ENCODE measurements at places on chromosomes 12 and 14. TPM values are rescaled to one million over a fixed set of nuclear protein-coding genes. Genes with fewer than 3 reads are reported as not detected.

Gene GPR162
- total RNA-seq = 12.0 TPM

Gene TAS2R43
- total RNA-seq = 0.86 TPM

Gene PRIMA1
- total RNA-seq = not detected

DNA sequence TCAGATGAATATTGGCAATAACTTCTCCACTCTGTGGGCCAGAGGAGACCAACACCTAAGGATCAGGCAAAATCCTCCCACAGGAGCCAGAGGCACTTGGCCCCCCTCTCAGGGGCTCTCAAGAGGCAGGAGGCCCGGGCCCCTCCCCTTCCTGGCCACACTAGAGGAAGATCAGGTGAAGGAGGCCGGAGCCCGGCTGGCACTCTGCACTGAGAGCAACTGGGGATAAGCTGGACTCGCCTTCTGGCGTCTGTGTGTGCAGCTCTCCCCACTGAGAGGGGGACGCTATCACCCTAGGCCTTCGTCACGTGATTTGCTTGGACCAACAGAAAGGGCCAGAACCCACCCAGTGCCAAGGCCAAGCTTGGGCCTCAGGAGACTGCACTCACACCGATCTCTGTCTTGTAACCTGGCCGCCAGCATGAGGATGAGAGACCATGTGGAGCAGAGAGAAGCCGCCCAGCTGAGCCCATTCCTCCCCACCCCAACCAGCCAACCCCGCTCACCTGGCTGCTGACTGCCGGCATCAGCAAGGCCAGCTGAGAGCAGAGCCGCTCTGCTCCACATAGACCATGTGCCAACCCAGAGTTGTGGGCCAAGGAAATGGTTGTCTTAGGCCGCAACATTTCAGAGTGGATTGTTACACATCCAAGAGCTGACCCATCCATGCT is 64.0 kb downstream of the NOC4L start:
- no peak for DNase-seq

GRCh38 chr14:23443411-23443812 is 8.0 kb upstream of the MYH7 start:
- peak; percentile 75 for DNase-seq

DNA sequence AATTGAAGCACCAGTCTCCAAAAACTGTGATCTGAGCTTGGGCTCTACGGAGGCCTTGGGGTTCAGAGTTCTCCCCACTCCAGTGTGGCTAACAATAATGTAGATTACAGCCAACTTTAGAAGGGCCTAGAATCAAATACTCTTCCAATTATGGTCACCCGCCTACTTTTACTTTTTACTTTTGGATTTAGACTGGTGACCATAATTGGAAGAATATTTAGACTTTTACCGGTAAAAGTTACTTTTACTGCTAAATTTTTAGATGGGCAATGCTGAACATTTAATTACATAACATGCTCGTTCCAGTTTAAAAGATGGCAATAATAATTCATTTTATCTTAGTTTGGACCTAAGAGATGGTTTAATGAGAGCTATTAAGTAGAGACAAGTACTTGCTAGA is 39.2 kb downstream of the PPTC7 start:
- no peak for DNase-seq

DNA sequence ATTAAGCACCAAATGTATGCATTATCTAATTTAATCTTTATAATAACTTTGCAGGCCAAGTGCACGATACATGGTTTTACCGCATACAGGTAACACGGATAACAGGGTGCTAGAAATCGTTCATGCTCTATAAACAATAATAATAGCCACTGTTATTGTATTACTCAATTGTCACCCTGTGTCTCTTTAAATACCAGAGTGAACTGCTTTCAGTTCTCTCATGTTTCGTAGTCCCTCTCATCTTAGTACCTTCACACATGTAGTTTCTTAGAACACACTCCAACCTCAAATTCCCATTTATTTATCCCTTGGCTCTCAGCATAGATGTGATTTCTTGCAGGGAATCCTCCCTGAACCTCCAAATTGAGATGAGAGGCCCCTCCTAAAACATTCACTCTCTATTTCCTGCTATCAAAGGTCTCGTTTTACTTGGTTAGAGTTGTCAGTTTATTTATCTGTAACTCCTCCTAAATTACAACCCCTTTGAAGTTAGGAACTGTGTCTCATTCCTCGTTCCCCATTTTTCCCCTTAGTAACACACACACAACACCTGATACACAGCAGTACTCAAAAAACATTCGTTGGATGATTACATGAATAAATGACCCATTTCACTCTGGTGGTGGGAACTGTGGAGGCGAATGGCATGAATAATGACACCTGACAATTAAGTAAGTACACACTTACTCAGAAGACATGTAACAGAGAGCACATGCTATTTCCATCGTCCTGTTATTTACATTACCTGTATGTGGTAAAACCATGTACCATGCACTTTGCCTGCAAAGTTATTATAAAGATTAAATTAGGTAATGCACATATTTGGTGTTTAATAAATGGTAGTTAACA is 134.6 kb downstream of the BTG1 start:
- DNase-seq = no peak

- DNase-seq = no peak
Observed at GRCh38 chr14:68681256-68682011, 111.4 kb downstream of the ZFP36L1 start.

DNA sequence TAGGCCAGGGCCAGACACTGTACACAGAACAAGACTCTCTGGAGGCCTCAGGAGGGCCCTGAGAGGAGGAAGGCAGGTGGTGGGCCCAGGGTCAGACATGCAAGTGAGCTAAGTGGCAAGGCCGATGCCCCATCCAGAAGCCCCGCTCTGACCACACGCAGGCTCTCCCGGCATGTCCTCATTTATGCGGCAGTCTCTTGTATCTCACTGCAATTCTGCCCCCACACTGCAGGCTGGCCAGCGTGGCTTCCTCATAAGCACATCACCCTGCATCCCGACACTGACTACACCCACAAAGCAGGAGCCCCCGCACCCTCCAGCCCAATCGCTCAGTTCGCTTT is 17.5 kb downstream of the SSH1 start:
- no peak for DNase-seq

GRCh38 chr14:104688505-104689108 is 811 bp upstream of the INF2 start:
- no peak for DNase-seq

GRCh38 chr14:100386121-100386520 is 63.0 kb downstream of the SLC25A47 start:
- no peak for DNase-seq

DNA sequence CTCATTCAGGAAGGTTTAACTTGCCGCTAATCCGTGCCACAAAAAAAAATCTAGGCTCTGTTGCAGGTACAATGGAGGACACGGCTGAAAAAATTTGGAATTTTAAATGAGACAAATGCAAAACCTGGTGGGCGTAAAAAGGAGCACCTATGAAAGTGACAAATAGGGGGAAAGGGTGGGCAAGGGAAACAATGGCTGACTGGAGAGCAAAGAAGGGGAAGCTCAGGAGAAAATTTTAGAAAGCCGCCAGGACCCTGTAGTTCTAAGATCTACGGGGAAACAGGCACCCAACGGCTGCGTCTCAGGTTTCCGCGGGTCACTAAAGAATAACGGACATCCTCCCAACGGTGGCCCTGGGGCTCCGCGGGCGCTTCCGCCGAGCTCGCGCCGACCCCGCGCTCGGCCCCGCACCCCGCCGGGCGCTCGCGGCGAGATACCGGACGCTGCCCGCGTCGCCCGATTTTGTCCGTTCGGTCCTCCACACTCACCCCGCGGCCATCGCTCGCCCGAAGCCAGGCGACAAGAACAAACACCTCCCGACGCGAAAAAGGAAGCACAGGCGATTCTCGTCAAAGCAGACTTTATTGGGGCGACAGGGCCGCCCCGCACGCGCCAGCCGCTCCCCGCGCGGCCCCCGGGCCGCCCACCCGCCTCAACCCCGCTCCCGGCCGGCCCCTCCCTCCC is 1.1 kb upstream of the YY1 start:
- no peak for DNase-seq
